ENCODE measurements at places on chromosomes 2 and 18.

DNA sequence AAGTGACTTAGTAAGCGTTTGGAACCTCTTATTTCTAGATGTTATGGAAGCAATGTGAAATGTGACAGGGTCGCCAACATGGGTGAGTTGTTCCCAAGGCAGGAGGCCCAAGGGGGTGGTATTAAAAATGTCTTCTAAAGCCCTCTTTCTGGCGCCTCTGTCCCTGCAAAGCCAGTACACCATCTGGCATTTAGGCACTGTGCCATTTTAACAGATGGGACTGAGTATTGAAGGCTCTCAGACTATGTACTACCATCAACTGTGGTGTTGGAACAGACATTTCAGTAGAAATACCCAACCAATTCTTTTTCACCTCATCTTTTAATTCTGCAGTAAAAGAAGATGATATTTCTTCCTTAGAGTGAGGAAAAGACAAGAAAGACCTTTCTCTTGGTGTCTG is 384.5 kb upstream of the MMADHC start:
- no peak for DNase-seq

DNA sequence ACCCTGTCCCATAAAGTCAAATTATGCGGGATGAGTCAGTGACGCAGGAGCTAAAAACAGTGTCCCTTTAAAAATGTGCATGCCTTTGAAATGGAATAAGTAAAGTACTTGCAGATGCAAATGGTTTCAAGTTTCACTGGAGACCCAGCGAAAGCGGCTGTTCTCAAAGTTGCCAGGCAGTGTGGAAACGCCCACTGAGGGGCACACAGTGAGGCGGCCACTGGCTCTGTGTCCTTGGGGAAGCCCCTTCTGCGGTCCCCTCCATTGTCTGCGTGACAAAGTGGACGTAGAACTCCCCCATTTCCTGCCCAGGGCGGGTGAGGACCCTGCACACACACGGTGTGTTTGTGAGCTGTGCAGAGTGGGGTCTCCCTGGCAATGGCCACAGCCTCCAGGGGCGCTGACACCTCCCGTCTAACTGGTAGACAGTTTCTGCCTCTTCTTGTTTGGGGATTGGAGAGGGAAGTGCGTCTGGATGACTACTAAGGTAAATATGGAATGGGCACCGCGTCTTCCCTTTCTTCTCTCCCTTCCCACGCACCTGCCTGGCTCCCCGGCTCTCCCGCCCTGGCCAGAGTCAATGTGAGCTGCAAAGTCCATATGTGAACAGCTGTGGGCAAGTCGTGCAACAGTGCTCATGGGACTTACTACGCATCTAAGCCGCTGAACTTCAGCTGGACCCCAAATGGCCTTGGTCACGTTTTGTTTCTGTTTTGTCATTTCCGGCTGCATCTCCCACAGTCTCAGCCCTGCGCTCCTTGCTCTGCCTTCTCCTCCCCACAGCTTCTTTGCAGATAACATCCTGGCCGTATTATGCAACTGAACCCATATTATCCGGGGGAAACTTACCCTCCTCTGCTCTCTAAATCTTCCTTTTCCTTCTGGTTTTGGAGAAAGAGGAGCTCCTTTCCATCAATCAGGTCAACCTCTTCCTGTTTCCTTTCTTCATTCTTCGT is 33.7 kb upstream of the ZNF516 start:
- no peak for DNase-seq

DNA sequence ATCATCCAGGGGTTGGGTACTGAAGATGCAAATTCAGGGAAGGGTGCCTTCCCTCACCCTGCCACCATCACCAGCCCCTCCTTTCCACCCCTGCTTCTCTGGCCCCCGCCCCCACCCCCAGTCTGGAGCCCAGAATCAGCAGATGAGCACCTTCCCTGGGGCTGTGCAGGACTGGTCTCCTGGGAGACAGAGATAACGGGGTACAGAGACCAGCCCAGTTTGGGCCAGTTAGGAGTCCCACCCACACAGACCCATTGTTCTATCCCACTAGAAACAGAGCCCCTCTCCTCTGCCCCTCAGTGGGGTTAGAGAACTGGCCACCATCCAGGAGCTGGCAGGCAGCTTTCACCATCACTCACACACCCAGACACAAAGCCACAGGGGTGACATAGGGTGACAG is 4.5 kb upstream of the CRYBA2 start:
- DNase-seq, result no peak

DNA sequence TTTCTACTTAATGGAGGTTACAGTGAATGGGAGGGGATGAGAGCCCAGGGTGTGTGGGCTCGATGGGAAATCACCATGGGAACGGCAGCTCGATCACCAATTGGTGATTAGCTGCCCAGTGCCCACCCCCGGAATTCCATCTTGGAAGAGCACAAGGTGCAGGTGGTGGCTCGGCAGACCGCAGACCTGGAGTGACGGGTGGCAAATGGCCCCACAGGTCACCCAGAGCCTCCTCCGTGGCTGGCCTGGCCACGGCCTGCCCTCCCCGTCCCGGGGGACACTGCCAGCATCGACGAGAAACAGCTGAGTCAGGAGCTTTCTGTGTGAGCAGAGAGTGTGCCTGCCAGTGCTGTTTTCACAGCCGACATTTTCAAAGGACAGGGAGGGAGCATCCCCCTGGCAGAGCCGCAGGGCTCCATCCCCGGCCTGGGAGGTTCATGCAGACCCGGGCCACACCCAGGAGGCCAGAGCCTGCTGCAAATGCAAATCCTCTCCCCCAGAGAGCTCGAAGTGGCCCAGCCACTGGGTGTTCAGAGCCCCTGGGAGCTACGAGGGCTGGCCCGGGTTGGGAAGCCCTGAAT is 176.4 kb upstream of the MYT1L start:
- peak; percentile 49 for DNase-seq

- DNase-seq, result no peak
These were observed 323.1 kb downstream of the KCNJ3 start for GRCh38 chr2:155021618-155022017.

DNA sequence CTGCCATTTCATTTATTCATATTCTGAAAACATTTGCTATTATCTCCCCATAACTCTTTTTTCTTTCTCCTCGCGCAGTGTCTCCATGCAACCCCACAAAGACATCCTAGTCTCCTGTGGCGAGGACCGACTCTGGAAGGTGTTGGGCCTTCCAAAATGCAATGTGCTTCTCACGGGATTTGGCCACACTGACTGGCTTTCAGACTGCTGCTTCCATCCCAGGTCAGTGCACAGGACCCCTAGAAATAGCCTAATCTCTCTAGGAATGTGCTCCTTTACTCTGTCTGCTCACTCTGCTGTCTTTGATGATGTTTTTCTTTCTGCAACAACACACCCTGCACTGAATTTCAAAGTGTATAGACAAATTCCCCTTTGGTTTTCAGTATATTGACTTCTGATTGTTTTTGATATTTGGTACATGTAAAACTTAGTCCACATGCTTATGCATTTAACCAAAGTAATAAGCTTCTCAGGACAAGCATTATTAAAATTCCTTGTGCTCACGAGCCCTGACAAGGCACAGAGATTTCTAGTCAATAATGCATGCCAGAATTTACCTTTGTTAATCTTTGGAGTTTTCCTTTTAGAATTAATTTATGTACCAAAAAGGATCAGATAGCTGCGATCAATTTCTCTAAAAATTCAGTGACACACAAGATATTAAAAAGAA is 548.3 kb upstream of the VWC2L start:
- no peak for DNase-seq

DNA sequence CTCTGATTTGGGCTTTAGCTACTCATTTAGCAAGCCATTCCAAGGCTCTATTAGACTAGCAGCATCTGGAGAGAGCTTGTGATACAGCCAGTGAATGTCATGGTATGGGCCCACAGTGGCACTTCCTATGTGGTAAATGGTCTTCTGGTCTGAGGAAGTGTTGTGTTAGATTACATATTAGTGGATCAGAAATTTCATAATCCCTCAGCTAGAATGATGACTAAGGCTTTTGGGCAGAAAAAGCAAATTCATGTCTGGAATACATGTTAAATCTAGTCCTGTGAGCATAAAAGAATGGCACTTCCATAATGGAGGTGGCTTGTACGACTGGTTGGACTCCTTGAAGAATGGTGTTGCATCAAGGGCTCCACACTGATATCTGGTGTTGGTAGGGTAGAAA is 436.8 kb upstream of the CWC22 start:
- DNase-seq, result no peak

DNA sequence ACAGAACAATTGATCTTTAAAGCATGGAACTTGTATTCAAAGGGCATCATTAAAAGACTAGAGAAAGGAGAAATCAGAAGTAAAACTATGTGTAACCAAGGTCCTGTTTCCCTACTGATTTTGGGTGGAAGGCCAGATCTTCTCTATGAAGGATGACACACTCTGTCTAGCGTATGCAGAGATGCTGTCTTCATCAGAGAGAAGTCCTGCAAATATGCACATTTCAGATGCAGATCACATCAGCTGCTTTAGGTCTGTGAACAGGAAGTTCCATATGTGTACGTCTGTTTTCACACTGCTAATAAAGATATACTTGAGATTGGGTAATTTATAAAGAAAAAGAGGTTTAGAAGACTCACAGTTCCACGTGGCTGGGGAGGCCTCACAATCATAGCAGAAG is 857.3 kb downstream of the CNTNAP5 start:
- no peak for DNase-seq

DNA sequence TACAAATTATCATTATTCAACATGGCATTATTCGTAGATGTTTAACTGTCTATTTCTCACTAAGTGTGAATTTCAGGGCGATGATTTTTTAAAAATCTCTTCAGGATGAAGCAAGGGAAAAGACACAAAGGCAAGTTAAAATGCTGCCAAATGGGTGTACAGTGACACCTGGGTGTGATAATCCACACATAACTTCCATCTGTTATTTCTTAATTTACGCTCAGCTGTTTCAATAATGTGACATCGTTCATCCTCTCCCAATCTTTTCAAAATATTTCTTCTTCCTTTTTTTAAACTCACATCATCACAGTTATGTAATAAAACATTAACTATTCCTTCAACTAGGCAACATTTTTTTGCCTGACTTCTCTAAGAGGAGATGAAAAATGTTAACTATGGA is 10.6 kb downstream of the PDE1A start:
- DNase-seq, result no peak

- DNase-seq, result no peak
These were observed 1.6 kb upstream of the ALKAL2 start for GRCh38 chr2:289362-290089.

- DNase-seq, result no peak
These were observed 238.8 kb upstream of the GCFC2 start for GRCh38 chr2:75949385-75950030.

- DNase-seq, result no peak
These were observed 90.5 kb downstream of the PMAIP1 start for GRCh38 chr18:59990121-59990823.

DNA sequence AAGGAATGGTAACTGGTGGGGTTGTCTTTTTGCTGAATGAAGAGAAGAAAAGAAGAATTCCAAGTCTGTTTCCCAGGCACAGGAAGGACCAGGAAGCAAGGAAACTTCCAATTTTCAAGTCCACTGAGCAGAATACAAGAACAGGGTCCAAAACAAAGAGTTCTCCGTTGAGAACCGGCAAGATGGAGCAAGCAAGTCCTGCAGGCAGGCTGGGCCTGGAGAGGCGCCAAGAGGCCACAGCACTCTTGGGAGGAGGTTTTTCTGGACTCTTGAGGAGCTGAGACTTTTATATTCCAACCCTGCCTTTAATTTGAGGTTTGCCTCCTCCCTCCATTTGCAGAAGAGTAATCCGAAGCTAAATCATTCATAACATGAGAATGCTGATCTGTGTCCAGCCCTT is 224.5 kb downstream of the IKZF2 start:
- peak; percentile 19 for DNase-seq

GRCh38 chr18:78713726-78714125 is 265.9 kb upstream of the SALL3 start:
- no peak for DNase-seq

- DNase-seq, result peak; percentile 37
These were observed at the start of gene CABLES1 for GRCh38 chr18:23134780-23135549. Gene CABLES1 (plus strand): TSS chr18:23135485. CDS start chr18:23135763, 278 bp downstream.

DNA sequence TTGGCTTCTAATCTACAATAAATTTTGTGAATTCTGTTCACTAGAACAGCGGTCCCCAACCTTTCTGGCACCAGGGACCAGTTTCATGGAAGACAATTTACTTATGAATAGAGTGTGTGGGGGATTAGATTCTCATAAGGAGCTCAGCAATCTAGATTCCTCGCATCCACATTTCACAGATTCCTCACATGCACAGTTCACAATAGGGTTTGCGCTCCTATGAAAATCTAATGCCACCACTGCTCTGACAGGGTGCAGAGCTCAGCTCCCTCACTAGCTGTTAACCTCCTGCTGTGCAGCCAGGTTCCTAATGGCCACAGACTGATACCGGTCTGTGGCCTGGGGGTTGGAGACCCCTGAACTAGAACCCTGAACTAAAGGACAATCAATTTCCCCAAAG is 1568.6 kb upstream of the NXPH2 start:
- DNase-seq, result no peak

GRCh38 chr2:70104231-70105111 is 17.2 kb downstream of the PCBP1 start:
- no peak for DNase-seq

GRCh38 chr2:233464056-233464455 is 102.5 kb downstream of the USP40 start:
- no peak for DNase-seq

GRCh38 chr2:204441316-204441715 is 104.0 kb upstream of the PARD3B start:
- no peak for DNase-seq

DNA sequence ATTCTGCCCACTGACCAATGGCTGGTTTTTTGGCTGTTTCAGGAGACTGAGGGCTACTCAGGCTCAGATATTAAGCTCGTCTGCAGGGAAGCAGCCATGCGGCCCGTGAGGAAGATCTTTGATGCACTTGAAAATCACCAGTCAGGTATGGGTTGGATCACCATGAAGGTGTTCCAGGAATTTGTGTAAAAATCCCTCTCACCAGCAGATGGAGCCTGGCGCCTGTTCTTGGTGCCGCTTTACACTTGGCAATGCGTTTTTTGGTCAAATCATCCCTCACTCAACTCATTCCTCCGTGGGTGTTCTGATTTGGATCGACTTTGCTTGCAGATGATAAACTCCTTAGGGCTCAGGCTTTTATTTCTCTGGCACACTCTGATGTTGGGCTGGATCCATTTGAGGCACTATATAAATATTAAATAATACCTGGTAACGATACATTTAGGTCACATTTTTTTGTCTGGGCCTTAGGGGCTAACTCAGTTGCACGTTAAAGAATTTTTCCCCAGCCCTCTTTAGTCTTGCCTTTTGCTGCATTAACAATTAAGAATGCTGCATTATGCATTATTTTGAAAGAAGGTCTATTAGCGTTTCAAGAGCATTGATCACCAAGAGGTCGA is 50.0 kb downstream of the HDHD2 start:
- peak; percentile 15 for DNase-seq

Data from amygdala (tissue), 56 donors.